ENCODE measurements at places on chromosomes 7 and 10. TPM values are rescaled to one million over a fixed set of nuclear protein-coding genes. Genes with fewer than 3 reads are reported as not detected.

CDHR3 gene
- total RNA-seq = 5.7 TPM

EIF4H gene
- 150 TPM for total RNA-seq

DNA sequence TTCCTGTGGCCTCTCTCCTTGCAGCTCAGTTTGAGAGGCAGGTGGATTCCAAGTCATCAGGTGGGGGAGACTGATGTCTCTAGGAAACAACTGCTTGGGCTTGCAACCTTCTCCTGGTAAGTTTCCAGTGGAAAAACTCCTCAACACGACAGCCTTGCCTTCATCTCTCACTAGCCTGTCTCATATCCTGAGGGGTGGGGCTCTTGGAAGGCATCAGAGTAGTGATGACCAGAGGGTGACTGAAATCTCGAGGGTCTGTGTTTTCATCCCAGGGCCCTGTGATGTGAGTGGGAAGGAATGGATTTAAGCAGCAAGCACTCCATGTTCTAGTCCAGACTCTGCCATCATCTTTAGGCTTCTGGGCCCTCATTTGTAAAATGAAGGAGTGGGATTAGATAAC lies 107.0 kb downstream of the NRP1 start:
- no peak for DNase-seq

HYAL4 gene
- not detected for total RNA-seq

GRCh38 chr7:137172105-137172590 lies 171.4 kb downstream of the PTN start:
- DNase-seq = no peak

GRCh38 chr10:43137717-43138020 lies 576 bp upstream of the CSGALNACT2 start:
- no peak for DNase-seq

DNA sequence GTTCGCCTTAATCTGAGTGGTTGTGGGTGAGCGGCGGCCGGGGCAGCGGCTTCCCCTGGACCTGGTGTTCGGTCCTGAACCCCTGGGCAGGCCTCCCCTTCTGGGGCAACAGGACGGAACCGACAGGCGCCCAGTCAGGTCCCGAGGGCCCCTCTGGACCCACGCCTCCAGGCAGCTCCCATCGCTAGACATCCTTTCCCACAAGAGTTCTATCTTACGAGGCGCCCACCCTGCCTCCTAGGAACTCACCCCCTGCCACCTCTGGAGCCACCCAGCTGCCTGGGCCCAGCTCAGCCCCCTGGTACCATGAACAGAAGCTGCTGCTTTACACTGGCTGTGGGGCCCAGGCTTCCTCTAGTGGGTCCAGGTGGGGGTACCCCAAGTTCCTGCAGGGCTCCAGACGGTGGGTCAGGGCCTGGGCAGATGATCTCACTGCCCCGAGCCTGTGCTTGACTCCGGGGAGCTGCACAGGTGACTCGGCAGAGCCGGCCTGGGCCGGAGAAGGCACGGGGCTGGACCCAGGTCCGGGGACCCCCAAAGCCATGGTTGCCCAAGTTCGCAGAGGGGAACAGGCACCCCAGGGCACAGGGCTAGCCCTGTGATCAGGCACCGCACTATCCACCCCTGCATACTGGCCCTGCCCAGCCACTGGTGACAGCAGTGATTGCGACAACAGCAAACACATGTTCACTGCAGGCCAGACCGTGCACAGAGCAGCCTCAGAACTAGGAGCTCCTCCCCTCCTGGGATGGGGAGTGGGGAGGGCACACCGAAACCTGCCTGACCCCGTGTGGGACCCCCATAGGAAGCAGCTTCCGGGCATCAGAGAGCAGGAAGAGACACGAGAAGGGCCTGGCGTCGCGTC lies 180.3 kb downstream of the ELFN1 start:
- DNase-seq = no peak

SEMA3D gene
- total RNA-seq = 4.5 TPM

- DNase-seq = peak; percentile 21
Observed at GRCh38 chr7:155847821-155848435, 35.7 kb upstream of the SHH start.

DNA sequence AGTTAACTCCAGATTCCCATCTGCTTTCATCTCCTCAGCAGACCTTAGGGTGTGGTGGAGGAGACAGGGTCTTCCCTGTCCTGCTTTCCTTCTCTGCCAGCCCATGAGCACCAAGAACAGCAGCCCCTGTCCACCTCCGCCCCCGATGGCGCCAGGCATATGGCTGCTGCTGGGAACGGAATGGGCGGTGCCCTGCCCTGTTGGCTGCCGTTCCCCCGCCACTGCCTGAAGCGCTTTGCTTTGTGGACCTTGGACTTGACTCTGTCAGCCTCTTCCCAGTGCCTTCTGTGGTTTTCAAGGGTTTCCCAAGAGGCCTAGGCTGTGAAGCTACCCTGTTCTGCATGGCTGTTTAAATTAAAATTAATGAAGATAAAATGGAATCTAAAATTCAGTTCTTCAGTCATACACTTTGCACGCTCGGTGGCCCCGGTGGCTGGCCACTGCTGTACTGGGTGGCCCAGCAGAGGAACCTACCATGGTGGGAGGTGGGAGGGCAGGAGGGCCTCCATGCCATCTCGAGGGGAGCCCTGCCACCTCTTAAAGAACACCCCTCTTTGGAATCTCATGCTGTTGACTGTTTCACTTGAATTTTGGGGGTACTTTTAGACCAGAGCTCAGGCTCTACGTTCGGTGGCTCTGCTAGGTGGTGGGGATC lies 78.7 kb downstream of the NKX6-2 start:
- DNase-seq = no peak

DNA sequence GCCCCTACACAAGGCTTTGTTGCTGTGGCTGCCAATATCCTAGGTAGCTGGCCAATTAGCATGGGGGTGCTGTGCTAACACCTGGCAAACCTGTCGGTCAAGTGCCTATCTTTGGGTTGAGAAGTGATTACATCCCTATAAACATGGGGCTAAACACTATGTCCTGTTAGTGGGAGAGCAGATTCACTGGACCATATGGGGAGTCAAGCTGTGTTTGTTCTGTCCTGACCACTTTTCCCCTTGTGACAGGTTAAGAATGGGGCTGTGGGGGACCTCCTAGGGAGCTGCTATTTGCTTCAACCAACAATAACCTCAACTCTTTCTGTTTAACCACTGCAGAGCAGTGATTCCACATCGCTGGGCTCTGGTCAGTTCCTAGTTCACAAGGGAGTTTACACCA lies 151.5 kb upstream of the AOAH start:
- DNase-seq = no peak

DNA sequence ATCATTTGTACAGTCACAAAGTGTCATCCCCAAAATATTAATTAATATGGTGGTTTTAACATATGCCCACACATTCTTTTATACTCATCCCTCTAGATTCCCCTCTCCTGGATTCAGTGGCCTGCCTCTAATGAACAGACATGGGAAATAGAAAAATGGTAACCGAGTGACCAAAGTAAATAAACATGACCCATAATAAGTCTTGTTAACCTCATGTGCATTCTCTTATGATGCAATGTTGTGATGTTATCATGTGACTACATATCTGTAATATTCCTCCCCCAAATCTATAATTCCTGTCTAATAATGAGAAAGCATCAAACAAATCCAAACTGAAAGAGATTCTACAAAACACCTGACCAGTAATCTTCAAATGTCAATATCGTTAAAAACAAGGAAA lies 164.5 kb upstream of the PRSS1 start:
- no peak for DNase-seq

GRCh38 chr10:15370212-15370855 lies 755 bp downstream of the FAM171A1 start:
- DNase-seq = no peak

DNA sequence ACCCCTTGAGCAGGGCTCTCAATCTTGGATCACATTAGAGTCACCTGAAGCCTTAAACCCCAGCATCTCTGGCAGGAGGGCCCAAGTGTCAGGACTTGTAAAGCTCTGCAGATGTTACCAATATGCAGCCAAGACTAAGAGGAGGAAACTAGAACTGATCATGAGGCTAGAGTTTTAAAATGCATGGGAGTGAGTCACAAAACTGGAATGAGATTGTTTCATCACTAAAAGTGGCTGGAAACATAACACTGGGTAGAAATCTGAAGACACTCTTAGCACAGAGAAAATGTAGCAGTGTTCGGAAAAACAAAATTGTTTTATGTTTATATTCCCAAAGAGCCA lies 63.3 kb upstream of the GHITM start:
- no peak for DNase-seq

VWDE gene
- total RNA-seq = not detected

GRCh38 chr7:45151967-45152366 lies 5.6 kb upstream of the RAMP3 start:
- DNase-seq = no peak

ARPC1B gene
- total RNA-seq = 360 TPM

ZNF503 gene
- total RNA-seq = 28.8 TPM

FAM25C gene
- not detected for total RNA-seq

GRCh38 chr7:18778594-18778993 lies 283.0 kb downstream of the HDAC9 start:
- DNase-seq = no peak

MLXIPL gene
- 297 TPM for total RNA-seq

- no peak for DNase-seq
Observed at GRCh38 chr7:18198868-18199267, 171.2 kb upstream of the PRPS1L1 start.

DNA sequence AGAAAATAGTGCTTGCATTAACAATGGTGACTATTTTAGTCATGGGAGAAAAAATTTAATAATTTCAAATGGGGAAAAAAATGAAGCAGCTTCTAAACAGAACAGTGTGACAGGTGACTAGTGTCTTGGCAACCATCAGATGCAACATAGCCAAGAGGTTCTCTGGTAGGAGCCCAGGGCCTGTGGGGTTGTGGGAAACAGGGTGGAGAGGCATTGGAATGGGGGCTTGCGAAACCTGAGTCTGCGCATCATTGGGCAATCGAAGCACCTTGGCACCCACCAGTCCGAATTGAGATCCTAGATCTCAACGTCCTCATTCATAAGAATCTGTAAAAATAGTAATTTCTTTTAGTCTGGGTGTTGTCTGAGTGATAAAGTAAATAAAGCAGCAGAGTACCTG lies 19.2 kb upstream of the PARD3 start:
- DNase-seq = no peak

- no peak for DNase-seq
Observed at GRCh38 chr7:105022458-105022857, 8.5 kb downstream of the KMT2E start.

KCP gene
- total RNA-seq = 1.2 TPM

DNA sequence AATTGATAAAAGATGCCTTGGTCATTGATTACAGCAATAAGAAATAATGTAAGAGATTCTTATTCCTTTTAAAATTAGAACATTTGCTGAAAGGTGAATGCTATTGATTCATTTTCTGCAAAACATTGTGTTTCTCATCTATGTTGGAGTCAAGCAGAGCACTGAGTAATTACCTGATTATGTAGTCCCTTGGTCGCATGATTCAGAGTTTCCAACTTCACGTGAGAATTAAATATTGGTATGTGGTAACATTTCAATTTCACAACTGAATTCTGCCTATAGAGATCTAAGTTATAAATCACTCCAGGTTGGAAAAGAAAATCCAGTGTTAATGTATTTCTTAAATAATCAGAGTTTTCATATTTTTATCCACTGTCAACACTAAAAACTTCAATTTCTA lies 701.4 kb downstream of the PHTF2 start:
- no peak for DNase-seq

FKBP9 gene
- 302 TPM for total RNA-seq

DNA sequence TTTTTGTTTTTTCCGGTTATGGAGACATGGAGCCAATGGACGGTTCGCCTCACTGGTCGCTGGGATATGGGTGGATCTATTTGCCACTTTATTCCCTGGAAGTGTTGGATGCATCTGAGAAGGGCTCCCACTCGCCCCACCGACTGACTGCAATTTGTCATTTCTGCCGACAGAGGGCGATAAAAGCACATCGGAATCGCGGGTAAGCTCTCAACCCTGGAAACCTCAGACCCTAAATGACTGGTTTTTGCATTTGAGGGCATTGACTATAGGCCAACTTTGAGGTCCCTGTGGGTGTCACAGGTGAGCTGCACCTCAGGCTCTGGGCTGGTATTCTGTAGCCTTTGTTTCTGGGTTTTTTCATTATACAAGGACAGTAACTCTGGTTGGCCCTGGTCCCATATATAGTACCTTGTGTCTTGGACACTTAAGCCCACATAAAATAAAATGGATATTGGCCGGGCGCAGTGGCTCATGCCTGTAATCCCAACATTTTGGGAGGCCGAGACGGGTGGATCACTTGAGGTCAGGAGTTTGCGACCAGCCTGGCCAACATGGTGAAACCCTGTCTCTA lies 11.9 kb upstream of the OPALIN start:
- DNase-seq = no peak

DNA sequence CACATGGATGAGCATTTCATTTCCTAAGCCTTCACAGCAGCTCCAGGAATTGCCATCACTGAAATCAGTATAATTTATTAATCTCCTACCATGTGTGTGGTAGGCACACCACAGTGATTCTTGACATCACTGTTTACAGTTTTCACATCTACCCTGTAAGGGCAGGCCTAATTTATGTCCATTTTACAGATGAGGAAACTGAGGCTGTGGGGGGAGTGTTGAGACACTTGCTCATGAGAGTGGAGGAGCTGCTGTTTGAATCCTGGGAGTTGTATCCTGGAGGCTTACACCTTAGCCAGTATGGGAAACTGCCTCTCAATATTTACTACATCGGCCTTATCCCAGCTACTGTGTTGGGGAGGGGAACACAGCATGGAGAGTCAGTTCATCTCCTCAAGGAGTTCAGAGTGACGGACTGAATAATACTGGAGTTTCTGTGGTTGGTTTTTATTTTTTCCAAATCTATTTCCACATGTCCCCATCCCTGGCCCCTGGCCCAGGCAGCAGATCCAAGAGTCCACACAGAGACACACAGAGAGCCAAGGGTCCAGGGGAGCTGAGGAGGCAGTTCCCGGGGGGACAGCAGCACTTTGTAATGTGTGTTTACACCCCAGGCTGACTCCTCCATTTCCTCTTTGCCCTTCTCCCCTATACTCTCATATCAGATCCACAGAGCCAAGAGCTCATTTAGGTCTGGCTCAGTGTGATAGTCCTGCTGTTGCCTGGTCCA lies 13.2 kb downstream of the UBTD1 start:
- no peak for DNase-seq

DNA sequence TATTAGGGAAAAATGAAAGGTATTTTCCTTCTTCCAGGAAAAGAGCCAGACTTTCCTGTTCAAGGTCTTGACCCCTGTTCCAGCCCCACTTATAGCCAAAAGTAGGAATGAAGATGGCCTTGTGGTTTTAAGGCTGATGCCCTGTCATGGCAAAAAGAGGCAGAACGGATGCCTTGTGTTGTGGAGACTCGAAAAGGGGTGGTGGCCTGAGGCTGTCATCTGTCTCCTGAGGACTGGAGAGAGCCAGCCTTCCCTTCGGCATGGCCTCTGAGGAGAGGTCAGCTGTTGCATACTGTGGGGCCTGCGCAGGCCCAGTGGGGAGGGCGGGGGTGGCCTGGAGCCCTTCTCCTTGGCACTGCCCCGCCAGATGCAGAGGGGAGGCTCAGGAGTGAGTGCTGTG lies 166.0 kb upstream of the EEPD1 start:
- no peak for DNase-seq
